ENCODE measurements at places on chromosomes 11 and 22.

- DNase-seq = no peak
Observed at GRCh38 chr22:46547883-46548244, 10.4 kb upstream of the CELSR1 start.

GRCh38 chr11:93623179-93623578 is 38.3 kb upstream of the CEP295 start:
- DNase-seq = no peak

DNA sequence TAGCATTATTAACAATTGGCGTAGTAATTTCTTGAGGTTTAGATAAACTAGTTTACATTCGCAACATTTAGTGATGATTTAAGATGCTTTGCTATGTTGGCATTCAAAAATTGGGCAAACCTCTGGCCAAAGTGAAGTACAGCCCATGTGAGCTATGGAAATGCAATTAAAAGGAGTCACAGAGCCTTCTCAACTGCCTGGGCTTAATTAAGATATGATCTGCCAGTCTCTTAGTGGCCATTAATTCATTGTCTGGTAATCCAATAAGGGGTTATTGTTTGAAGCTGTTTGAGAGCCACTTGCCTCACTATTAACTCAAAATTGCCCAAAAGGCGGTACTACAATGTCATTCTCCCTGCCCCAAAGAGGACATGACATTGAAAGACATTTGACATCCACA is 608.9 kb downstream of the NTM start:
- DNase-seq = no peak

GRCh38 chr22:50530877-50531545 is 1.2 kb upstream of the TYMP start:
- no peak for DNase-seq

DNA sequence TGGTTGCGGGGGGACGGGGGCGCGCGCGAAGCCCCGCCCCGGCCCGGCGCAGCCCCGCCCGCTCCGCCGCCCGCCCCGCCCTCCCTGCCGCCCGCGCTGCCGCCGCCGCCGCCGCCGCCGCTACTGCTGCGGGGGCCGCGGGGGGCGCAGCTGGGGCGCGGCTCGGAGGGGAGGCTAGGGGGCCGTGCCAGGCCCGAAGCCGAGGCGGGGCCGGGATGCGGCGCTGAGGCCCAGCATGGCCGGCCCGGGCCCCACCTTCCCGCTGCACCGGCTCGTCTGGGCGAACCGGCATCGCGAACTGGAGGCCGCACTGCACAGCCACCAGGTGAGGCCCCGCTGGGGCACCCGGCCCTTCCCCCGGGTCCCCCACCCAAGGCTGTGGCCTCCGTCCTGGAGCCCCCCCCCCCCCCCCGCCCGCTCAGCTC is at the start of gene ANKRD13D:
Gene ANKRD13D (plus strand): TSS at position 78 of the 425 bp plus-strand sequence. CDS start 158 bp downstream, at position 236.
- no peak for DNase-seq

GRCh38 chr11:76005756-76006155 is 190.7 kb downstream of the UVRAG start:
- DNase-seq = no peak

GRCh38 chr22:42928969-42929837 is 72.1 kb upstream of the ARFGAP3 start:
- no peak for DNase-seq

DNA sequence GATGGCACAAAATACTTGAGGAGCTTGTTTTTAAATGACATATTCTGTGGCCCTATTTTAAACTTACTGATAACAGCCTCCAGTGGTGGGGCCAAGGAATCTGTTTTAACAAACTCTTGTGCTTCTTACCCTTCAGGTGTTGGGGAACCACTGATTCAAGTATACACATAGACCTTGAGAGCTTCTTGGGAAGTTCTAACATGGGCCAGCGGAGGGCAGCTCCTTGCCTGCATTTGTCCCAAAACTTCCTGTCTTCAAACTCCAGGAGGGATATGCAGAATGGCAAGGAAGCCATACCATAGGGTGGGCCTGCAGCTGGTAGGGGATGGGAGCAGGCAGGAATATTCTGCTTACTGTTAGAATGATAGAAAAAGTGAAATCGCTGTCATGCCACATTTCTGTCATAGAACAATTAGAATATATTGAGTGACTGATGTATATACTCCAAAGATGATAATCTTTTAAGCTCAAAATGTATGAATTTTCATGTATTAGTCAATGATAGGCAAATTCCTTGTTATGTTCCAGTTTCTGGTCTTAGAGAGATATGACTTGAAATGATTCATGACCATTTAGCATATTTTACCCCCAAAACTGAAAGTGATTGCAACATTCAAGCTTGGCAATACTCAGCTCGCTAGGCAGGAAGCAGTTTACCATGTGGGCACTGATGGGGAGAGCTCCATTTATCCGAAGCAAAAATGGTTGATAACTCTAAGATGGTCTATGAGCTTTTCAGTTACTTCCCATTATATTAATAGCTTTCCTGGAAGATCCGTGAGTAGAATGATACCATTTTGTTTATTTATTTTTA is 9.2 kb downstream of the EXT2 start:
- no peak for DNase-seq

DNA sequence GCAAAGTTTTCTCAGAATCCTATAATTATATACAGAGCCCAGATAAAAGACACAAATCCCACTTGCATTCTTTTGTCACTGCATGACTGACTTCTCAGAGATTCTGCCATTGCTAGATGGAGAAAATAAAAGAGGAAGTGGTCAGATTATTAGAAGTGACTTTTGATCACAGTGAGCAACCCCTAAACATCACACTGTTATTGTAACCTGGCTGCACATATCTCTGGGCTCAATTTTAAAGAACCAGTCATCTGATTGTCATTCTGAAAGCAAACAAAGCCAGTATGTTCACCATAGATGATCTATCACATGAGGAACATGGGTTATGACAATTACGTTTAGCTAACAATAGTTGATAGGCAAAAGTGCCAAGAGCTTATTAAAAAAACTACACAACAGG is 47.8 kb downstream of the COPB1 start:
- DNase-seq = no peak

DNA sequence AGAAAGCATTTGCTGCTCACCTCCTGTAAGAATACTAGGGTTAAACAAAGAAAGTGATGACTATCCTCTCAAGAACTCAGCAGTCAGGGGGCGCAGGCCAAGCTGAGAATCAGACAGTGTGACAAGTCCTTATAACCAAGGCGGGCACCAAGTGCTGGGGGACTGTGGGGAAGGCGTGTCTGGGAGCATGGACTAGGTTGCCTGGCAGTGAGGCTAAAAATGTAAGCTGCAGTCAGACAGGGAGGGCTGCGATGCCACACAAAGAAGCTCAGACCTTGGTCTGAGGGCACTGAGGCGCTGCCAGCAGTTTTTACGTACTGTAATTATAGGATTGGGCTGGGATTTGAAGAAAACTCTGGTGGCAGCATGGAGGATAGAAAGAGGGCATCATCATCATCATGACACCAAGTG is 73.7 kb downstream of the FLI1 start:
- no peak for DNase-seq
